Stimulated activated CD4-positive, alpha-beta T cell treated with anti-CD3 and anti-CD28 coated beads, Interleukin-15, amount 100 ng/mL, for 1 hour (primary cell): ENCODE measurements at places on chromosomes 16 and 17.

DNA sequence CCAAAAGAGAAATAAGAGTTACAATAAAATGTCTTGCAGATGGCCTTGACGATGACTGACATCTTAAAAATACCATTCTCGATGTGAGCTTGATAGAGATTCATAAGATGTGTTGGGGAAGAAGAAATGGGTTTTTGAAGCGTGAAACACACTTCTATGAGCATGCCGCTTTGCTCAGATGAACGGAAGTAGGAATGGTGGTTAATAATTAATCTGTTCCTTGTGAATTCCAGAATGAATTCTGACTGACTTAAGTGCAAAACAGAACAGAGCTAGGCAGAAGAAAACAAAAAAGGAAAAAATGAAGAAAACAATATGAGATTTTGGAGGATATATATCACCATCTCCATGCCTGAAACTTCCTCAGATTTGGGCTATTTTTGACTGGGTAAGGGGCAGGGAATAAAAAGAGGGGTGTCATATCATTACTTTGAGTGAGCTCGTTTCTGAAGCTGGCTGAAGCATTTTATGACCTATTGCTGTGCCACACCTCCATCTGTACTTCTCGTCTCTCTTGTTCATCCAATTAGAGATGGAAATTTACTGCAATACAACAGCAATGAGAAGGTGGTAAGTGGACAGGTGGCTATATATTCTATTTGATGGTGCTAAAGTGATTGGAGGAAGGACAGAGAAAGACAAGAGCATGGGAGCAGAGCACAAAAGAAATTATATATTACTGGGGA, 1152.0 kb upstream of the CDH8 start:
- no peak for DNase-seq

DNA sequence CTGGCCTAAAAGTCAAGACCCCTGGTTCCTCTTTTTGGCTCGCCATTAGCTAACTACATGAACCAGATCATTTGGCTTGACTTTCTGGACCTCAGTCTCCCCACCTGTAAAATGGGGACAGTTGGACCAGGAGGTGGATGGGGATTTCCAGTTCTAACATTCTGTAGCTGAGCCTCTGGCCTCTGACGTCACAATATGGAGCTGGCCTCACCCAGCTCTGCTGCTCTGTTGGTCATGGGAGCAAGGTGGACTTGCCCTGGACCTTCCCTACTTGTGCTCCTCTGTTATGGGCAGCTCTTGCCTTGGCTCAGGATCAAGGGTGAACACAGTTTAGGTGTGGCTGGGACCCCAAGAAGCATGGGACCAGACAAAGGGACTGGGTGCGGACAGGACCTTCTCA, 16.5 kb upstream of the KCNH6 start:
- DNase-seq = no peak

GRCh38 chr16:1723450-1724147, 17.6 kb downstream of the MAPK8IP3 start:
- no peak for DNase-seq

GRCh38 chr17:8337802-8338752, 1.6 kb upstream of the ODF4 start:
- DNase-seq = no peak

GRCh38 chr16:86225905-86226371, 284.4 kb upstream of the FOXF1 start:
- DNase-seq = no peak

DNA sequence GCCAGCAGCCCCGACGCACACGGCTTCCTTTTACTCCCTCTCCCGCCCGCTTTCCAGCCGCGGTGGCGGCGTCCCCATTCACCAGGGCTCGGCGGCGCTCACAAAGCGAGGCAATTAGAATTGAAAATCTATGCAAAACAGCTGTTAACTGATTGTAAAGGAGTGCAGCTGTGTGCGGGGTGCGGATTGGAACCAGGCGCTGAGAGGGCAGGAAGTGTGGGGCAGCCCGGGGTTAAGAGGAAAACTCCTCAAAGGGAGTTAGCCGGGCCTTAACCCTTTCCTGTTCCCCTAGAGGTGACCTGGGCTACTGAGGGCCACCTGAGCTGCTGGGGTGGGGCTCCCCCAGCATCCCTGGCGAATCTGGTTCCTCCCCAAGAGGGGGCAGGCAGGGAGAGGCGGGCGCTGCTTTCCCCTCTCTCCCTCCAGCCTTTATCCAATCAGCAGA, 5.8 kb upstream of the GSE1 start:
- no peak for DNase-seq
